ENCODE measurements at places on chromosomes 1 and 21. TPM values are rescaled to one million over a fixed set of nuclear protein-coding genes. Genes with fewer than 3 reads are reported as not detected.

DNA sequence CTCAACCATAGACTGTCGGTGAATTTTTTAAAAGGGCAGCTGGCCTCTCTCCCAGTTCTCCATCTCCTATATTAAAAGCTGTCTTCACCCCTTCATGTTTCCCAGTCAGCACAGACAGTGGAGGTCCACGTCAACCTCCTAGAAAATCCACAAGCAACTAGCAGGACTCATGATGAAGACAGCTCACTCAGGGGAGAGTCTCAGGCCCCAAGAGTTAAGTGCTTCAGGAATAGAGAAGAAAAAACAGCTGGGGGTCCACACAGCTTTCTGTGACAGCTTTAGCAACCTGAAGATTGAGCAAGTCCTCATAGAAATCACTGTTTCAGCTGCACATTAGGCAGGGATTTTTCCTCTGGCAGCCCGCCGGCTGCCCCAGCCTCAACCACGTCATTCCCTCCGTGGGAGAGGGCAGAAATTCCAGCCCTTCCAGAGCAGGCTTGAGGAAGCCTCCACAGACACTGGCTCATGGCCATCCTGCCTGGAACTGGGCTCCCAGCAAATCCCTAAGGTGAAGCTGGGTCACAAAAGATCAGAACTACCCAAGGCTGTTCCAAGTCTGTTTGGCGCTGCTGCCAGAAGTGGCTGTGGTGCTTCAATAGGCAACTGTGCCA, 15.2 kb downstream of the GPR161 start:
- peaks cover 6% of the 10 kb centered on the region for H3K4me1 ChIP-seq
- no peak overlapping the region for H3K27ac ChIP-seq
- H3K4me3 ChIP-seq = no peak overlapping the region
- peaks cover 9% of the 10 kb centered on the region for H3K36me3 ChIP-seq
- no peak for DNase-seq

GRCh38 chr1:110464340-110464739, 13.4 kb downstream of the PROK1 start:
- H3K27me3 ChIP-seq = no peaks in the 10 kb centered on the region
- H3K4me1 ChIP-seq = peaks cover 17% of the 10 kb centered on the region
- no peaks in the 10 kb centered on the region for H3K36me3 ChIP-seq
- no peak overlapping the region for H3K4me3 ChIP-seq
- DNase-seq = no peak

GRCh38 chr1:107865627-107866026, 99.4 kb downstream of the VAV3 start:
- no peaks in the 10 kb centered on the region for H3K36me3 ChIP-seq
- no peak overlapping the region for H3K4me3 ChIP-seq
- H3K27ac ChIP-seq = no peak overlapping the region

DNA sequence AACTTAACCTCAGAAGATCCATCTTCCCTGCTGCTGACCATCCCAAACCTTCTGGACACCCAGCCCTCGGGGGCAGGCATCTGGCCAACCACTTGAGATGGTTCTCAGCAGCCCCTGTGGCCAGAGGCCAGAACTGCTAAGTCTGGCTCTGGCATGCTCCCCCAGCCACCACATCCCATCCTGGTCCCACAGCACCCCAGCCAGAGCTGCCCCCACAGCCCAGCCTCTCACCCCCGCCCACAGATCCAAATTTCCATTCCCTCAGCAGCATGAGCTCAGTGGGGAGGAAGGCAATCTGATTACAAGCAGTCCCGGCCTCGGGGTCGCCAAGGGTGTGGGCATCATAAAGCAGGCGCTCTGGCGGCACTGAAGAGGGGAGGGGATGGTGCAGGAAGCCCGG, 45.6 kb downstream of the GLIS1 start:
- H3K4me3 ChIP-seq = no peak overlapping the region
- H3K27me3 ChIP-seq = no peaks in the 10 kb centered on the region
- DNase-seq = no peak
- H3K4me1 ChIP-seq = peaks cover 27% of the 10 kb centered on the region

DNA sequence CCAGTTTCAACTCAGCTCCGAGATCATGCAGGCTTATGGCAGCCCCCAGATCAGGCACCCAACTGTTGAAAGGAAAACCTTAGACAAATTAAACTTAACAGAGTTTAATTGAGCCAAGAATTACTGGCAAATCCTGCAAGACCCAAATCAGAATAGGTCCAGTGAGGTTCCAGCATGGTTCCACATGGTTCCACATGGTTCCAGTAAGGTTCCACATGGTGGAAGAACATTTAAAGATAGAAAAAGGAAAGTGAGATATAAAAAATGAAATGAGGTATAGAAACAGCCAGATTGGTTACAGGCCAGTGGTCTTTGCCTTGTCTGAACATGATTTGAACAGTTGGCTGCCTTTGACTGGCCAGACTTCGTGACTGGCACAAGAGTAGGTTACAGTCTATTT, 288.8 kb upstream of the LRRC7 start:
- no peak for DNase-seq
- H3K27me3 ChIP-seq = no peaks in the 10 kb centered on the region
- no peak overlapping the region for H3K27ac ChIP-seq
- no peak overlapping the region for H3K4me3 ChIP-seq
- no peaks in the 10 kb centered on the region for H3K4me1 ChIP-seq

GRCh38 chr1:209109001-209109785, 474.3 kb upstream of the CAMK1G start:
- peaks cover 18% of the 10 kb centered on the region for H3K4me1 ChIP-seq
- H3K27me3 ChIP-seq = no peaks in the 10 kb centered on the region
- no peak overlapping the region for H3K27ac ChIP-seq
- H3K4me3 ChIP-seq = no peak overlapping the region

The TMEM125 gene
- 7.5 TPM for total RNA-seq

The ZNF697 gene
- total RNA-seq = 15.5 TPM

The CDK11B gene
- total RNA-seq = 7.0 TPM

The GNG4 gene
- 16.2 TPM for total RNA-seq

The BRINP2 gene
- total RNA-seq = 8.2 TPM
